ENCODE measurements at places on chromosomes 13 and 19.

DNA sequence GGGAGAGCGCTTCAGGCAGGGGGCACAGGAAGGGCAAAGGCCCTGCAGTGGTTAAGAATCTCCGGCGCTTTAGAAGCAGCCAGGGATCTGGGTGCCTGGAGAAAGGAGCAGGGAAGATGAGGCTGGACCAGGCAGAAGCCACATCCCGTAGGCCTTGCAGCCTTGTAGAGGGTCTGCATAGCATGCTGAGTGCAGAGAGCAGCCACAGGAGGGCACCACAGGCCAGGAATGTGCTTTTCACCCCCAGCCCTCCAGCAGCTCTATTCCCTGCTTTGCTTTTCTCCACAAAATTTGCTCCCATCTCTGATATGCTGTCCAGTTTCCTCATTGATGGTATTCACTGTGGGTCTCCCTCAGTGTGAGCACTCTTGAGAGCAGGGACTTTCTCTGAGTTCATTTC is 5.7 kb downstream of the WDR62 start:
- no peak for DNase-seq

DNA sequence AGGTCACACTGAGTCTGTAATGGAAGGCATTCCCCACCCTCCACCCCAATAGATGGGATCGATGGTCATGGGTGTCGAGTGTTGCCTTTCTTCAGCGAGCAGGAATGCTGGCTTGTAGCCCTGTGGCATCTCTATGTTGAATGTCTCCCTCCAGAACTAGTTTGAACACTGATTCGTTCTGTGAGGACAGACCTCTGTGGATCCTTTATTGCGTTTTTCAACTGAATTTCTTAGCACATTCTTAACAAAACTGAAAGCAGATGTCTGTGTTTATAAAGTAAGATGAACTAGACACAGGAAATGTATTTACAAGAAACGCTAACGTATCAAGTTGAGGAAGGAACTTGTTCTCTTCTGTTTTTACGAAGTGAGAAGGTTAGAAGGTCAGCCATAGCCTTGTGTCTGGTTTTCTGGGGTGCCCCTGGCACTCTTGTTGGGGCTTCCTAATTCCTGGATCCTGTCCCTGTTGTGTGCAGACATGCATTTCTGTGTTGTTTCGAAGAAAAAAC is 36.8 kb upstream of the TM9SF2 start:
- no peak for DNase-seq

- no peak for DNase-seq
Measured at GRCh38 chr19:53010494-53010893, 3.2 kb upstream of the ERVV-1 start.

- no peak for DNase-seq
Measured at GRCh38 chr13:35349673-35350278, 126.7 kb downstream of the MAB21L1 start.

GRCh38 chr13:33639626-33640080 is 178.3 kb upstream of the RFC3 start:
- DNase-seq = no peak

All from CD4-positive, alpha-beta T cell treated with Interferon gamma for 1 hour (primary cell).